Glomerular endothelial cell (primary cell): ENCODE measurements at places on chromosomes 3 and 15.

DNA sequence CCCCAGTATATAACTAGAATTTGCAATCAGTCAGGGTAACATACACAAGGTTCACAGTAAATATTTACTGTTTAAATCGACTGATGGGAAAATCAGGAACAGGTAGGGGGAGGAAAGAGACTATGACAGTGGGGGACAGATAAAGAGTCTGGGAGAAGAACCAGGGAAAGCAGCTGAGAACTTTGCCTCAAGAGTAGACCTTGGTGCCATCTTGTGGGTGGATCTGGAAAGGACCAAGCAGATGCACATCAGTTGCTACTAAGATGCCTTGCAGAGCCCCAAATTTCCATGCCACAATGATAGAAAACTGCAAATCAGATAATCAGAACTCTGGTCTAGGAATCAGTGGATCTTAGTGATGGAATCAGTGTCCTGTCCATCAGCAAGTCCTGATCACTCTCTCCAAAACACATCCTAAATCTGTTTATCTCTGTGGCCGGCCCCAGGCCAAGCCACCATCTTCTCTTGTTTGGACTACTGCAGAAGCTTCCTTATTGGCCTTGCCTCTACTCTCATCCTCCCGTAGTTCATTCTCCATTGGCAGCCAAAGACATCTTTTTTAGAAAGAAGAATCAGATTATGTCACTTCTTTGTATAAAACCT, 62.7 kb downstream of the PDE8A start:
- no peak for DNase-seq

GRCh38 chr3:100268156-100268555, 7.4 kb downstream of the TBC1D23 start:
- no peak for DNase-seq

GRCh38 chr3:80785475-80785874, 976.0 kb downstream of the GBE1 start:
- DNase-seq: peak; percentile 16

DNA sequence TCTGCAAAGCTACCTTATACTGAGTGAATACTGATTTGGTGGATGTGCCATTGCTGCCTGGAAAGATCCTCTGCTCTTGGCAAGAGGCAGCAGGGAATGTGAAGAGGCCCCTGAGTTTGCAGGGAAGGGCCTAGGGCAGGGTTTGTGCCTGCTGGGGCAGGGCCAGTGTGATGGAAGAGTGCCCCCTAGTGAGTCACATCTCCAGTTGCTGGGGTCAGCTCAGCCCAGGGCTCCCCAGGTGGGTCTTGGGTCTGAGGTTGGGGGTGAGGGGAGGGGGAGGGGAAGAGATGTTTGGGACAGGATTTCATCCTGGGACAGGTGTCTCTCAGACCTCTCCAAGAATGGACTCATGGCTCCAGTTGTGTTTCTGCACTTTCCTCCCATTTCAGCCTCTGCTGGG, 4.1 kb upstream of the AMOTL2 start:
- no peak for DNase-seq

DNA sequence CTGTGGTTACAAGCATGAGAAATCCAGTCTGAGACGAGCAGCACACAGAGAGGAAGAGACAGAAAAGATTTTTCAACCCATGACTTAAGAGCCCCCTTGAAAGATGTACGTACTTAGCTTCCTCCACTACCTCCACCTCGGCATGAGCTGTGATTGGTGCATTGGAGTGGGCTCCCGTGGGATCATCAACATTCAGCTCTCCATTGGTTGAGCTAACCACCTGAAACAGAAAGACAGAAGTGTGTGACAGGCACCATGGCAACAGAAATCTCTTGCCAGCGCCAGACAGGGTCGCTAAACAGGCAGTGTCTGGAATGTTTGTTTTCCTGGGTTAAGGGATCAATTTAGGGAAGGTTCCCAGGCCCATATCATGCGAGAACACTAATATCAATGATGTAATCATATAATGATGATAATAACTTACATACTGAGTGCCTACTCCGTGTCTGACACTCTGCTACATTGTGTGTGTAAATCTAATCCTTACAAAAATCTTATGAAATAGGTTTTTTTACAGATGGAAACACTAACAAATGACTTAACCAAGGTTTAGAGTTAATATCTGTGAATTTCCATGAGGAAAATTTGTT, 17.5 kb upstream of the PPIB start:
- DNase-seq: no peak

DNA sequence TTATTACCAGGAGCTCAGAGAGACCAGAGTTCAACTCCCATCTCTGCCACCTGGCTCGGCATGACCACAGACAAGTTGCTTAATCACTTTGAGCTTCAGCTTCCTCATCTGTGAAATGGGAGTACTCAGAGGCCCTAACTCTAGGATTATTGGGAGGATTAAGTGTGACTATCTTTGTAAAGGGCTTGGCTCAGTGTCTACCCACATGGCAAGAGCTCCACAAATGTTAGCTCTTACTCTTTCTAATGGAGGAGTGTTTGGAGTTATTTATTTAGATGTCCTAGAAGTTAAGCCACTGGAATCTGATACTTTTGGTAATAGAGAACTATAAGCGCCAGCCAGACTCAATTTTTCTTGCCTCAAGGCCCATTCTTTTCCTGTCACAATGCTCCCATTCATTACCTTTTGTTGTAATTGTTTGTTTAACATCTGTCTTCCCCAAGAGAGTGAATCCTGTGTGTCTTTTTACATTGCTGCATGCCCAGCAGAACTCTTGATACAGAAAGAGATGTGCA, 12.3 kb upstream of the LMCD1 start:
- DNase-seq: no peak

DNA sequence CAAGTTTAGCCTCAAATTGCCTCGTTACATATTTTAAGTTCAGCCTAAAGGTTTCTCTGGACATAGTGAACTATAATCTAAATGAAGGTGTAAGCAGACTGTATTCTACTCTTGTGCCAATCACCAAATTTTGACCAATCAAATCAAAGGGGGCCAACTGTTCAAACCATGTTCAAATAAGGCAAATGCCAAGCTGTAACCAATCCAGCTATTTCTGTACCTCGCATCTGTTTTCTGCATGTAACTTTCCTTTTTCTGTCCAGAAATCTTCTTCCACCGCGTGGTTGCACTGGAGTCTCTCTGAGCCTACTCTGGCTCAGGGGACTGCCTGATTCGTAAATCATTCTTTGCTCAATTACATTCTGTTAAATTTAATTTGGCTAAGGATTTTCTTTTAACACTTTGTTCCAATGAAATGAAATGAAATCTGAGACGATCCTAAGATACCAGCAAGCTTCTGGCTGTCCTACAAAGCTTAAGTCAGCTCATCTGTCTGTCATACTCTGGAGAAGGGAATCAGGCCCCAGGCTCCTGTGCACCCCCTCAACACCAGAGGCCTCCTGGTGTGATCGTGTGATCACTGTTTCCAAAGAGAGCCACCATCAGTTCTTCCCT, 53.2 kb upstream of the ZNF148 start:
- no peak for DNase-seq

GRCh38 chr3:46314517-46314916, 39.4 kb upstream of the CCR2 start:
- DNase-seq: no peak

DNA sequence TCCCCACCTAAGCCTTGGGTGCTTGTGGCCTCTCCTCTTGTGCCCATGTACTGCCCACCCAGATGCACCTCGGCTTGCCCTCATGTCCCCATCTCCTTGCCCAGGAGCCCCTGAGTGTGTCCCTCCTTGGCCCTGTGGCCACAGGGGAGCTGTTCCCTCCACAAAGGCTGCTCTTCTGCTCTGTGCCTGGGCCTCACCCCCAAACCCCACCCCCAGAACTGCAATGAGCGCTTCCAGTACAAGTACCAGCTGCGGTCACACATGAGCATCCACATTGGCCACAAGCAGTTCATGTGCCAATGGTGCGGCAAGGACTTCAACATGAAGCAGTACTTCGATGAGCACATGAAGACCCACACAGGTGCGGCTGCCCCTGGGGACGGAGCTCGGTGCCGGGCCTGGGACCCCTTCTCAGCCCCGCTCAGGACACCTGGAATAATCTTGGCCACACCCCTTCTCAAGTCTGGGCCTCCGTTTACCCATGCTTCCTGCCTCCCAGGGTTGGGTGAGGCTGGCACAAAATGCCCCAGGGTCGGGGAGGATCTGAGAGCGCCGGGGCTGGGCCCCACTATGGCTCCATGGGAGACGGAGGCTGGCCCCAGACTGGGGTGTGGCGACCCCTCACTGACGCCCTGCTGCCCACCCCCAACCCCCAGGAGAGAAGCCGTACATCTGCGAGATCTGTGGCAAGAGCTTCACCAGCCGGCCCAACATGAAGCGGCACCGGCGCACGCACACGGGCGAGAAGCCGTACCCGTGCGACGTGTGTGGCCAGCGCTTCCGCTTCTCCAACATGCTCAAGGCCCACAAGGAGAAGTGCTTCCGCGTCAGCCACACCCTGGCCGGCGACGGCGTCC, 10.3 kb downstream of the ZBTB47 start:
- no peak for DNase-seq
